ENCODE measurements at places on chromosomes 5 and 9.

DNA sequence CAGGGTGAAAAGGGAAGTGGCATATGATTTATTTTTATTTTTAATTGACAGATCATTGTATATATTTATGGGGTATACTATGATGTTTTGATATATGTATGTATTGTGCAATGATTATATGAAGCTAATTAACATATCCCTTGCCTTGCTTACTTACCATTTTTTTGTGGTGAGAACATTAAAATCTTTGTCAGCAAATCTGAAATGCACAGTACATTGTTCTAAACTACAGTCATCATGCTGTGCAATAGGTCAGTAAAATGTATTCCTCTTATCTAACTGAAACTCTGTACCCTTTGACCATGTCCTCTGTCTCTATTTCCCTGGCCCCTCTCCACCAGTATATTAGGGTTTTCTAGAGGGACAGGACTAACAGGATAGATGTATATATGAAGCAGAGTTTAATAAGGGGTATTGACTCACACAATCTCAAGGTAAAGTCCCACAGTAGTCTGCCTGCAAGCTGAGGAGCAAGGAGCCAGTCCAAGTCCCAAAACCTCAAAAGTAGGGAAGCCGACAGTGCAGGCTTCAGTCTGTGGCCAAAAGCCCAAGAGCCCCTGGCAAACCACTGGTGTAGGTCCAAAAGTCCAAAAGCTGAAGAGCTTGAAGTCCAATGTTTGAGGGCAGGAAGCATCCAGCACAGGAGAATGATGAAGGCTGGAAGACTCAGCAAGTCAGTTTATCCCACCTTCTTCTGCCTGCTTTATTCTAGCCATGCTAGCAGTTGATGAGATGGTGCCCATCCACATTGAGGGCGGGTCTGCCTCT lies 122.2 kb upstream of the FBXL7 start:
- no peak for DNase-seq

GRCh38 chr5:42595597-42595996 lies 161.0 kb upstream of the CCDC152 start:
- no peak for DNase-seq

- no peak for DNase-seq
These were observed 429.7 kb upstream of the KLF4 start for GRCh38 chr9:107919263-107919662.

- DNase-seq: no peak
These were observed 9.3 kb downstream of the PHF2 start for GRCh38 chr9:93585695-93586094.

GRCh38 chr5:169946743-169947295 lies 33.5 kb downstream of the INSYN2B start:
- DNase-seq: no peak

GRCh38 chr9:13377171-13377925 lies 97.9 kb upstream of the MPDZ start:
- DNase-seq: no peak

GRCh38 chr9:100449420-100449819 lies 22.5 kb downstream of the MSANTD3 start:
- DNase-seq: no peak

GRCh38 chr5:155004138-155004744 lies 9.3 kb upstream of the KIF4B start:
- no peak for DNase-seq

DNA sequence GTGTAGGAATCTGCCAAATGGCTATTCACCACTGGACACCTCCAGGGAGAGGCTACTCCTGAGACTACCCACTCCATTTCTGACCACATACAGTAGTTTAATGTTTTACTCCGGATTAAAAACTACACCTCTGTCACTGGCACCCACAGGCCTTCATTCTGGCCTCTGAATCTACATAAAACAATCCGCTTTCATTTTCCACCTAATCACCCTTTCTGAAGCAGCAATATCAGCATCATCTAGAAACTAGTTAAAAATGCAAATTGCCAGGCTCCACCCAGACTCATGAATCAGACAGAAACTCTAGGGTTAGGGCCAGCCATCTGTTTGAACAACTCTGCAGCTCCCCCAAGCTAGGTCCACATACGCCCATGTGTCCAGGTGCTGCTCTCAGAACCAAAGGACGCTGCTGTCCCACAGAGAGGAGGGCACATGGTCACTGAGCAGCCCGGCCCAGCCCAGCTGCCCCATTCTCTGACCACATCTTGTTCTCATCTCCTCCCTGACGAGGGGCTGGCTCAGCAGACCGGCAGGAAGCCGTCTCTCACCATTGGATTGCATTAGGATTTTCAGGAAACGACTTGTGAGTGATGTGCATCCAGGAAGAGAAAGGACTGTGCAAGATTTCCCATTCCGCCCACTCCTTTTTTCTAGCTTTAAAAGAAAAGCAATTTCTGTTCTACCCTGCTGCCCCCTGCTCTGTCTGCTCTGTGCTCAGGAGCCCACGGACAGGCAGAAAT lies 34.7 kb downstream of the ADAM19 start:
- DNase-seq: peak; percentile 59

DNA sequence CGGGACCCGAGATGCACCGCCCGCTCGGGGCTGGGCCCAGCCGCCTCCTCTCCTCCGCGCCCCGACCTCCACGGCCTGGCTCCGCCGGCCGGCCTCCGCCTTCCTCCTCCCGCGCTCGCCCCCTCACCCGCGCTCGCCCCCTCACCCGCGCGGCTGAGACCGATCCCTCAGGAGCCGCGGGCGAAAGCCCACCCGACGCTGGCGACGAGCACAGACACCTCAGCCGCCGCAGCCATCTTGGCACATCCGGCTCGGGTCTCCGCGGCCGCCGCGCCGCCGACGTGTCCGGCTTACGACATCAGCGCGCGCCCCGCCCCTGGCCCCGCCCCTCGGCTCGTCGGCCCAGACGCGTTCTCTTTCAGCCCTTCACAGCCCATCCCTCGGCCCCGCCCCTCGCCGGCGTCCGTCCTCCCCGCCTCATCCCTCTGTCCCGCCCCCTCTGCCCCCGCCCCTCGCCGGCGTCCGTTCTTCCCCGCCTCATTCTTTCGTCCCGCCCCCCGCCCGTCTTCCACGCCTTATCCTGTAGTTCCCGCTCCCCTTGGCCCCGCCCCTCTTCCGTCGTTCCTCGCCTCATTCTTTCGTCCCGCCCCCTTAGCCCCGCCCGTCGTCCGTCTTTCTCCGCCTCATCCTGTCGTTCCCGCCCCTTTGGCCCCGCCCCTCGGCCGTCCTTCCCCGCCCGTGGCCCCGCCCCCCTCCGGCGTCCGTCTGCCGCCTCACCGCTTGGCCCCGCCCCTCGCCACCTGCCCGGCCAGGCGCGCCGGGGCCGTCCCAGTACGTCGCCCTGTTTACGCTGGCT lies at the start of gene SEC16A:
Gene SEC16A (minus strand): TSS at position 248 of the 796 bp plus-strand sequence. CDS start 5,425 bp downstream, outside the sequence.
- DNase-seq: peak; percentile 89

- no peak for DNase-seq
These were observed at the start of gene PTPN3 for GRCh38 chr9:109498195-109499092. Gene PTPN3, minus strand, starts transcription at chr9:109498307. Its CDS starts 34,873 bp downstream, at chr9:109463434.

- DNase-seq: no peak
These were observed 100.2 kb upstream of the TBCA start for GRCh38 chr5:77876316-77876715.

GRCh38 chr5:36908544-36909260 lies 32.1 kb downstream of the NIPBL start:
- no peak for DNase-seq
